ENCODE measurements at places on chromosomes 11 and 22.

DNA sequence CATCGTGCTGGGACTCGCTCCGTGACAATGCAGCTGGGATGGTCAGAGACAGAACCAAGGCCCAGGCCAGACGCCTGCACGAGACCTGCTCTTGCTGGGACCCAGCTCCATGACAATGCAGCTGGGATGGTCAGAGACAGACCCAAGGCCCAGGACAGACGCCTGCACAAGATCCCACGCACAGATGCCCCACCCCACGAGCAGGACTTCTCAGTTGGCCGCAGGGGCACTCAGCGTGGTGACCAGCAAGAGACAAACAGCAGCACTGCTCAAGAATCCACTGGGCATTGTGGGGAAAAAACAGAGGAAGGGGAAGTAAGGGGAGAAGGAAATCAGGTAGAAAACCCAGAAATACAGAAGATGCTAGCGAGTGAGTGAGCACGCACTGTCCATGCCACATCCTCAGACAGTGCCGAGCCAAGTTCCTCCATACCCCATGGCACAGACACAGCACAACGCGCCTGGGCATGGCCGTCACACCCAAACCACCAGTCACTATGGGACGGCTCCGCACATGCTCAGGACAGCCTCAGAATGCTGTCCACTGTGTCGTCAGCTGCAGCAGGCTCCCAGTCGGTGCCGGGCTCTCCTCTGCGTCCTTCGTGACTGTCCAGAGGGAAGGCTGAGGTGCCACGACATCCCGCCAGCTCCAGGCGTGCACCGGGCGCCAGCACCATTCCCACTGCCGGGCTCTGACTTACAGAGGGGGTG lies 44.5 kb downstream of the BRD1 start:
- no peak for DNase-seq

DNA sequence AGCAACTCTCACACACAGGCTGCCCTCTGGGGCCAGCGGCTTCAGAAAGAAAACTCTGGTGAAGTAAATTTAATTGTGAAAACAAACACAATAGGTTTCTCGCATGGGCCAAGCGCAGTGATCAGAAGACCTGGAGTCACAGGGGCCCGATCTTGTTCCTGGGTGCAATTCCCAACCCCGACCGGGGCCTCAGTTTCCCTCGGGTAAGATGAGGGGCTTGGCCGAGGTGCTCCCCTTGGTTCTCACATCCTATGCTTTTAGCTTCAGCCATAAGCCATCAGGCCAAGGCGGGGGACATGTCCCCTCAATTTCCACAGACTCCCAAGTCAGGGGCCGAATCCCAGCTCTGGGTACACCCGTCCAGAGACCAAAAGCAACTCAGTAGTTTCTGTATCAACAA lies 11.5 kb downstream of the PHF21B start:
- no peak for DNase-seq

DNA sequence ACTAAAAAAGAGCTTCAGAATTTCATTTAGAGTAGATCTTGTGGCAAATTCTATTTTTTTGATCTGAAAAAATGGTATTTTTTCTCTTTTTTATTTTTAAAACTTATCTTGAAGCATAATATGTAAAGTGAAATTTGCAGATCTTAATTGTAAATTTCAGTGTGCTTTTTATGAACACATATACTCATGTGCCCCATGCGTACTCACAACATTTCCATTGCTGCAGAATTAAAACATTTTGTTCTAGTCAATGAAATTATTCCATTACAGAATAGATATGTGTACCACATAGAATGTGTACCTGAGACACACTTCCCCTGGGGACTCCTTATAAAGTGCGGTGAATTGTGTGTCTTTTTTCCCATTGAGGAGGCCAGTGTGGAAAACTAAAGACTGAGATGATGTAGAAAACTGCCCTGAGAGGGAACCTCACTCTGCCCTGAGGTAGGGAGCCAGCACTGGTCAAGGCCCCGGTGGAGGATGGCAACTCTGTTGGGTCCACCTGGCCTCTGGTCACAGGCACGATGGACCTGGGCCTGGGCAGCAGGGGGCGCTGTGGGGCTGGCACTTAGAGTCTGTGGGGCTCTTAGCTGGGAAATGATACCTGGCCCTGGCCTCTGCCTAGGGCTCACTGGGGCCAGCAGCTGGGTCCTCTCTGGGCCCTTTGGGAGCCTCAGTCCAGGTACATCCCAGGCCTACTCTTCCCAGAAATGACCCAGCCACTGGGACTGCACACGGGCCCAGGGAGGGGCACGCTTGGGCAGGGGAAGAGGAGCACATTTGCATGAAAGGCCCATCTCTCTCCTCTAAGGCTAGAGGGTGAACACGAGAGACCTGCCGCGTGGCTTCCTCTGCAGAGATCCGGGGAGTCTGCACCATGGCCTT lies 77.9 kb upstream of the TOP3B start:
- peak; percentile 64 for DNase-seq

DNA sequence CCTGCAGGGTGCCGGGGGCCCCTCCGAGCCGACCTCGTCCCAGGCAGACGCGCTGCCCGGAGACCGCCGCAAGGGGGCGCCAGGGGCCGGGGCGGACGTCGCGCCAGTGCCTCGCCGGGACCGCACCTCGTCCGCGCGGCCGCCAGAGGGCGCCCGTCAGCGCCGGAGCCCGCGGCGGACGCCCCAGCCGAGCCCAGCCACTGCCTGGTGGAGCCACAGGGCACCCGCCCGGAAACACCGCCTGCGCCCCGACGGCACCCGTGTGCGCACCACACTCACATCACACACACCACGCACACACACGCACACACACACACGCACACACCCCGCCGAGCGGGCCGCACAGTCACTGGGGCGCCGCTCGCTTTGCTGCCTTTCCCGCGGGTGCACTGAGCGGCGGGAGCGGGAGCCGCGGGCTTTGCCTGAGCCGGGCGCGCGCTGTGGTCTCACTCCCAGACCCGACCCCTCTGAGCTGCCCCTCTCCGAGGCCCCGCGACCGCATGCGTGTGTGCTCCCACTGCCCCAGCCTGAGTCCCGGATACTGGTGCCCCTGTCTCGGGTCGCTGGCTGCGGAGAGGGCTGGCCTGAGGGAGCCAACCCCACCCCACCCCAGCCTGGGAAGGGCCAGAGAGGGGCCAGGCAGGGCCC lies 449.3 kb downstream of the OPCML start:
- DNase-seq: peak; percentile 88

DNA sequence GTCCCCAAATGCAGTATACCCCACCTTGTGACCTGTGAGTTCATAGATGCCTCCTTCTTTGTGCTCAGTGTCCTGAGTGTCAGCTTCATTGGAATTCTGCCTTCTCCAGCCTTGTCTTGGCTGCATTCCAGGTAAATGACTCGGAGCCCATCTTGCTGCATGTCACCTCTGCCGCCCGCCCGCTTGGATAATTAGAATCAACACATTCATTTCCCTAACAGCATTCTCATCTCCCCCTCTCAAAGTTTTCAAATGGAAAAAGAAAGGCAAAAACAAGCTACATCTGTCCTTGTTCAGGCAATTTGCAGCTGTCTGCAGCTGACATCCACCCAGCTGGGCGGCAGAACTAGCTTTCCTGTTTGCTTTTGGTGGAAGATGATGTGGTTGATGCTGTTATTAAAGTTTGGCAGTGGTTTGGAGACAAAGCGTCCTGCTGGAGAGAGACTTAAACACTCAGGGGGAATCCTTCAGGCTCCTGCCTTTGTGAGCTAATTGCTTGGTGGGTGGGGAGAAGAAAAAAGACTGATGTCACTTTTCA lies 198.8 kb upstream of the SEZ6L start:
- DNase-seq: peak; percentile 8

DNA sequence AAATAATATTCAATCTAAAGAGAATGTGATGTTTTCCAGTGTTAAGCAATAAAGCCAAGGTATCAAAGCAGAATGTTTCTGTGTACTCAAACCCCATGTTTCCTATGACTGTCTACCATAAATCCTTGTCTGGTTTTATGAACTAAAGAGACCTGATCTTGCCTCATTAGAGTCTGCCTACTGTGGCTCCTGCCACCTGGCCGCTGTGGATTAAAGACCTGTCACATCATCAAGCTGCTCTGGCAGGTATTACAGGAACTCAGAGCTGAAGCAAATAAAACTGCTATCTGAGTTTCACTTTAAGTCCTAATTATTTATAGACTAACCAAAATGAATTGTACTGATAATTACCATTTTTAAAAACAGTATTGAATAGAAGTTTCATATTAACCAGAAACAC lies 207.8 kb upstream of the CCDC90B start:
- DNase-seq: no peak

- no peak for DNase-seq
Measured at GRCh38 chr11:59261150-59261549, 48.4 kb upstream of the MPEG1 start.

DNA sequence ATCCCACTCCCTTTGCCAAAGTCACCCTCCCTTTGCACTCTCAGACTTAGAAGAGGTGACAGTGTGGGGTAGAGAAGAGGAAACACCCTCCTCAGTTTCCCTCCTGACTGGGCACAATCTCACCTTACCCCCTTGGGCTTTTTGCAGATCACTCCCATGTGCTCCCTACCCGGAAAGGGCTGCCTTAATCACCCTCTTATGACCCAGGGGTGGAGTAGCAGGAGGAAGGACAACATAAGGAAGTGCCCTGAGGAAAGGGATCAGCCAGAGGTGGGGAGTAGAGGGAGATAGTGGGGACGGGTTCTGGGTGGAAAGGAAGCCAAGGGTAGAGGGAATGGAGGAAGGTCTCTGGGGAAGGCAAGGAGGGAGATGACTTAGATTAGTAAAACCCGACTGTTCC lies 52.0 kb downstream of the NRXN2 start:
- no peak for DNase-seq

DNA sequence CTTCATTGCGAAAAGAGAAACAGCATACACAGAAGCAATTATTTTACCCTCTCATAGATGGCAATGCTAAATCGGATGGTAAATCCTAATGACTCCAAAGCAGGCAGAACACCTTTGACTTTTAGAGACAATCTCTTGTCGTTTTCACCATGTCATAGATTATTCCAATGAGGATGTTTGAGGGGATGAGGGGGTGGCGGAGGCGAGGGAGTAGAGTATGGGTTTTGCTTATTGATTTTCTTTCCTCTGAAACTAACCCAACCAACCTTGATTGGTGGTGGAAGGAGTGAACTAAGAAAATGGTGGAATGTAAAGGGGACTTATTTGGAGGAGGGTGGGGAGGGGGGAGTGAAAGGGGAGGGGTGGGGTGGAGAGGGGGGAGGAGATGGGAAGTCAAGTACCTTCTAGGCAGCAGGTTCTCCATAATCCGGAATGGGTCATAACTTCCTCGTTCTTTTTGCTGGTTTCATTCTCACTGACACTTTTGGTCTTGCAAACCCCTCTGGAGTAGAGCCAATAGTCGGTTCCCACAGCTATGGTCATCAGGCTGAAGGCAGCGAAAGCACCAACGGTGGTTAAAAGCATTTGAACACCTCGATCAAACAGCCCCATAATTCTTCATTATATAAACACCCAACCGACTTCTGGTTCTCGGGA lies 1.5 kb downstream of the CACNG2 start:
- no peak for DNase-seq

DNA sequence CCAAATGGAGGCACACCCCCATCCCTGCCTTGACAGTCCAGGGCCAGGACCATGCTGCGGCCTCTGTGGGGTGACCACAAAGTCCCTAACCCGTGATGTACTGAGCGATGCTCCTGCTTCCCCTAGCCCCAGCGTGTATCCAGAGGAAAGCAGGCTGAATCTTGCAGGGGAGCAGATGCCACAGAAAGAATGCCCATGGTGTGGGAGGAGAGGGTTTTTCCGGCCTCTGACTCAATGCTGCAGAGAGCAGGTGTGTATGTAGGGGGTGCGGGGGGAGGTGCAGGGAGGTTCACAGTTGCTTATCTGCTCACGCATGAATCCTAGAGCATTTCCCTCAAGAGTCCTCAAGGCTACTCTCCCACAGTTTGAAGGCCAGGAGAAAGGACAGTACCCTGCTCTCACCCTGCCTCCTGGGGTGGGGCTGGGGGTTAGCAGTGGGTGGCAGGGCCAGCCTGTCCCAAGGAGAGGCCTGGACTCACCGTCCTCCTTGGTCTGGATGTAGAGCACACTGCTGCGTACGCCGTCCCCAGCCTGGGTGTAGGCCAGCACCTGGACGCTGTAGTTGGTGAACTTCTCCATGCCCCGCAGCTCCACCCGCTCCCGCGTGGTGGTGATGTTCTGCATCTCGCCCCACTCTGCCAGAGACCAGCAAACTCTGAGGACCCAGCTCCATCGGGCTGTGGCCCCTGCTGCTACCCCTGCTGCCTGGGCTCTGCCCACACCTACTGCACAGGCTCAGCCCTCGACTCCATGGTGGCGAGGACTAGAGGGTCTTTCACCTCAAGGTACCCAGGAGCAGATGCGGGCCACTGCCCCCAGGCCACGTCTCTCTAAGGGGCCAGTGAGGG lies 130.8 kb downstream of the CEP164 start:
- DNase-seq: no peak

GRCh38 chr11:57248780-57249383 lies 11.8 kb upstream of the APLNR start:
- peak; percentile 85 for DNase-seq

- DNase-seq: no peak
Measured at GRCh38 chr11:75475767-75476650, 43.0 kb upstream of the KLHL35 start.

DNA sequence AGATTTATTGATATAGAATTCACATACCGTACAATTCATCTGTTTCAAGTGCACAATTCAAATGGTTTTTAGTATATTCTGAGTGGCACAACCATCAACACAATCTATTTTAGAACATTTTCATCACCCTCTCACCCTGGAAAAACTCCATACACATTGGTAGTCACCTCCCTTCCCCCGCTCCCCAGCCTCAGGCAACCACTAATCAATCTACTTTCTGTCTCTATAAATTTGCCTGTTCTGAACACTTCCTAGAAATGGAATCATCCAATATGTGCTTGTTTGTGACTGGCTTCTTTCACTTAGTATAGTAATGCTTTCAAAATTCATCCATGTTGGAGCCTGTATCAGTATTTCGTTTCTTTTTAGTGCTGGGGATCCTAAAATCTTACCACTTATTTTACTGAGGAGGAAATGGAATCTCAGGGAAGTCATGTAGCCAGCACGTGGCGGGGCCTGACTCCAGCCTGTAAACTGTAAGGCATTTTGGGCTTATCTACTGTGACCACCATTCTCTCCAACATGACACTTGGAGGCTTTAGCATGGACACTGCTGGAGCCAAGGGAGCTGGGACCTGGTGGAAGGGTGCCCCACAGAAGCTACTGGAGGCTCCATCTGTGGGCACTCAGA lies 905 bp upstream of the UCP3 start:
- DNase-seq: no peak

DNA sequence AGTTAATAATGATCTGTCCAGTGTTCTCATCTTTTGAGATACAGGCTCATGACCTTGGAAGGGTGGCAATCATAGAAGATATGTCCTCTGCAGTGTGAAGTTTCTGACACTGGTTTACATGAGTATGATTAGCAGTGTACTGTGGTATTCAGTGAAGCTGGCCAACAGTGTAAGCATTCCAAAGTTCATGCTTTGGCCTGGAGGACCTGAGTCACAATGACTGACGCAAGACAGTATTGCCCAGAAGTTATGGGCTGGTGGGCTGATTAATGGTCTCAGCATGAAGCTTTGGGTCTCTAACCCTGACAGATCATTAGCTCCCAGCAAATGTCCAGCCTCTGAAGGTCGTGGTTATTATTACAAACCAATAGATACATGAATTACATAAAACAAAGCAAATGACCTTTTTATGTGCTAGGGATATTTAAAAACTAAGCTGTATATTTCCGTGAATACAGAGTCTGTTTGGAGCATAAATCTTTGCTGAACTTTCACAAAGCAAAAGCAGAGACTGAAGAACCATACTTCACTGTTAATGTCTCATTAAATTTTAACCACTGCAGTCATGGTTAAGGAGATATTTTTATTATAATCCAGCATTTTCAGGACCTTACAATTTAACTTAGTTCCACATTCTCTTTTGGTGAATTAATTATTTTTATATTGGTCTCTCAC lies 28.3 kb upstream of the USP47 start:
- DNase-seq: peak; percentile 82

Measured in hepatocyte (in vitro differentiated cells).